ENCODE measurements at places on chromosomes 3 and 15.
A peak's percentile ranks its signal among the peaks of the same experiment; 100 is the strongest.

DNA sequence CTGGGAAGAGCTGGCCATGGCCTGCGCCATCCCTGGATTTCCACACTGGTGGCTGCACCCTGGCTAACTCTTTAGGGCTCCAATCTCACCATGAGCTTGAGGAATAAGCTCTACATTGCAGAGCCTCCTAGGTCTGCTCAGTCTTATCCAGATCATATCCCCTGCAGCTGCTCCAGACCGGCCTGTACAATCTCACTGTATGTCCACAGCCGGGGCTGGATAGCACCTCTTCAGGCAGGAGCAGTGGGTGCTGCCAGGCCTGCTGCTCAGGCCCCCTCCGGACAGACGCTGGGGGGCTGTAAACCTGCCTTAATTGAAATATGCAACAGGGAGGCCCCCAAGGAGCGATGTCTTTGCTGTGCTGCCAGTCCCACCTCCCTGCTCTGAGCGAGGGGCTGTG lies 15.6 kb downstream of the INSYN1 start:
- DNase-seq = no peak

DNA sequence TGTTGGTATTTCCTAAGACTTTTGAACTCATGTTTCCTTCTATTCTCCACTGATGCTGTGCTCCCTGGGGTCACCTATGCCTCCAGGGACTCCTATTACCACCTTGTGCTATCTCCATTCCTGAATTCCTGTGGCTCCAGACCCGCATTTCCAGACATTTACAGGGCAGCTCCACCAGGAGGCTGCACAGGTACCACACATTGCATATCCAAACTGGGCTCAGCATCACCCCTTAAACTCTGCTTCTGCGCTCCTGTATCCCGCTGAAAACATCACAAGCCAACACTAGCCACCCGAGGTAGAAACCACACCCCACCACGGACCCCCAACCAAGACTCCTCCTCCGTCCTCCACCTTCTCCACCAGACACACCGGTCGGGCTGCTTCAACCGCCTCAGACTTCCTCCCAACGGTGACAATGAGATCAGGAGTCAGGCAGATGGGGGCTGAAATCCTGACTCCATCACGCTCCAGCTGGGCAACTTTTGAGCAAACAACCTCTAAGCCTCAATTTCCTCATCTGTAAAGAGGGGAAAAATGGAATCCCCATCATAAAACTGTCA lies 10.4 kb downstream of the TNK2 start:
- DNase-seq = no peak

GRCh38 chr3:196093317-196094111 lies 11.6 kb upstream of the TFRC start:
- DNase-seq = no peak

- DNase-seq = no peak
Observed at GRCh38 chr3:151225040-151225975, 22.3 kb upstream of the GPR171 start.

DNA sequence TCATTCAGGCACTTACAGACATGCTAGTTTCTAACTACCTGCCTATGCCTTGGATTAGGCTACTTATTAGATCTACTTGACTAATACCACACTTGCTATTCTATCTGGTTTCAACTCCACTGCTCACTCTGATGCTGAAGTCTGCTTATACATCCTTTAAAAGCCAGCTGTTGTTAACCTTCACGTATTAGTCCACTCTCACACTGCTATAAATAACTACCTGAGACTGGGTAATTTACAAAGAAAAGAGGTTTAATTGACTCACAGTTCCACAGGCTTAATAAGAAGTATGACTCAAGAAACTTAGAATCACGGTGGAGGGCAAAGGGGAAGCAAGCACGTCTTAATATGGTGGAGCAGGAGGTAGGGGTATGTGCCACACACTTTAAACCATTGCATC lies 47.7 kb upstream of the ANKRD28 start:
- DNase-seq = no peak

DNA sequence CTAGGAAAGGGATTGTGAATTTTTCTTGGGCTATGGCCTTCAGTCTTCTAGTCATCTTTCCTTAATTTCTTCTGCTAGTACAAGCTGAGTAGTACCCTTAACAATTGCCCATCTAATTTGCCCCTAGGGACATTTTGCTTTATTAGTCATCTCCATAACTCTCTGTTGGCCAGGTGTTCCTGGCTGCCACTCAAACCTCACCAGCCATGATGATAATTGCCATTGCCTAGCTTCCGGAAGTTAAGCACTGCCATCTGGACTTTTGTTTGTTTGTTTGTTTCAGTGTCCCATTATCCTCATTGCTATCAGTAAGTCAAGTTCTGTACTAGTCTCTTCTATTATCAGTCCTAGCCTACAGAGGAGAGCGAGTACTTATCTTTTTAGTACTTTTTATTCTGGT lies 36.6 kb upstream of the UBL7 start:
- DNase-seq = no peak

DNA sequence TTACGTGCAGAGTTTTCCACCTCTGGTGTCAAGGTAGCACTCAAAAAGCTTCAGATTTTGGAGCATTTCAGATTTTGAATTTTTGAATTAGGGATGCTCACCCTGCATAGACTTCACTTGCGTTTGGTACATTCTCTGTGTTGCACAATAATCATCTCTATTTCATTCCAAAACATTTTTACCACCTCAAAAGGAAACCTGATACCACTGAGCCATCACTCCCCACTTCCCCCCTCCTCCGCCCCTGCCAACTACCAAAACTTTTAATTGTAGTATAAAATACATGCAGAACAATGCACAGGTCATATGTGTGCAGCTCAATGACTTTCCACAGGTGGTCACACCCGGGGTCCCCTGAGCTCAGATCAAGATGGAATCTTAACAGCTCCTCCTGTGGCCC lies 208.8 kb downstream of the SV2B start:
- no peak for DNase-seq

DNA sequence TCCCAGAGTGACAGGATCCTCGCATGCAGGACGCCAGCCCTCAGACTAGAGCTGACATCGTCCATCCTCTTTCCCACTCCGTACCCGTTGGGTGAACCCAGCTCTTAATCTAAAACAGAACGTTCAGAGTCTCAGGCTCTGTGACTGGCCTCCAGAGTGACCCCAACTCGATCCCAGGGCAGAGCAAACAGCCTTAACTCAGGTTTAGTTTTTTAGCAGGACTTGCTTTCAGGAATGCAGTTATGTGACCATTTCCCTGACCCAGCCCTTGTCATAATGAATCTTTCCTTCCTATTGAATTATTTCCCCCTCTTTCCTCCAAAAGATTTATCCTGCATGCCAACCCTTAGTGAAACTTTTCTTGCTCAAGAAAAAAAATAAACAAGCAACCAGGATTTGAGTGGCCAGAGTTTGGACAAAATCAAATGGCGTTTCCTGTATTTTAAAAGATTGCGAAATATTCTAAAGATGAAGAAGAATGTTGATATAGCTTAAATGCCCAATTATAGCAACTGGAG lies 47.8 kb upstream of the RARB start:
- no peak for DNase-seq

DNA sequence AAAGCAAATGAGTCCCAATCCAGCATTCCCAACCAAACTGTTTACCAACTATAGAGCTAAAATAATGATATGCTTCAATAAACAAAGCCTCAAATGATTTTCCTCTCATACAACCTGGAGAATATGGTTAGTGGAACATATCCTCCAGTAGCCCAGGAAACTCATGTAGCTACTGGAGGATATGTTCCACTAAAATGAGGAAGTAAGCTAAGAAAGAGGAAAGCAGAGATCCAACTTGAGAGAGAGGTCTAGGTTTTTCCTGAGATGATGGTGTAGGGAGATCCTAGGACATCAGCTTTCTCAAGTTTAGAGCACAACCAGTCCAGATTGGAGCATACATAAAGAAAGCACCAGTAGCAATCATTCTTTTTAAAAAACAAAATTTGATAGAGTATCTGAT lies 44.6 kb upstream of the SLC4A7 start:
- no peak for DNase-seq

- peak; percentile 87 for DNase-seq
Observed at GRCh38 chr3:78941587-78941986, 826.2 kb downstream of the ROBO1 start.

GRCh38 chr3:101962055-101962454 lies 112.7 kb downstream of the NFKBIZ start:
- no peak for DNase-seq

DNA sequence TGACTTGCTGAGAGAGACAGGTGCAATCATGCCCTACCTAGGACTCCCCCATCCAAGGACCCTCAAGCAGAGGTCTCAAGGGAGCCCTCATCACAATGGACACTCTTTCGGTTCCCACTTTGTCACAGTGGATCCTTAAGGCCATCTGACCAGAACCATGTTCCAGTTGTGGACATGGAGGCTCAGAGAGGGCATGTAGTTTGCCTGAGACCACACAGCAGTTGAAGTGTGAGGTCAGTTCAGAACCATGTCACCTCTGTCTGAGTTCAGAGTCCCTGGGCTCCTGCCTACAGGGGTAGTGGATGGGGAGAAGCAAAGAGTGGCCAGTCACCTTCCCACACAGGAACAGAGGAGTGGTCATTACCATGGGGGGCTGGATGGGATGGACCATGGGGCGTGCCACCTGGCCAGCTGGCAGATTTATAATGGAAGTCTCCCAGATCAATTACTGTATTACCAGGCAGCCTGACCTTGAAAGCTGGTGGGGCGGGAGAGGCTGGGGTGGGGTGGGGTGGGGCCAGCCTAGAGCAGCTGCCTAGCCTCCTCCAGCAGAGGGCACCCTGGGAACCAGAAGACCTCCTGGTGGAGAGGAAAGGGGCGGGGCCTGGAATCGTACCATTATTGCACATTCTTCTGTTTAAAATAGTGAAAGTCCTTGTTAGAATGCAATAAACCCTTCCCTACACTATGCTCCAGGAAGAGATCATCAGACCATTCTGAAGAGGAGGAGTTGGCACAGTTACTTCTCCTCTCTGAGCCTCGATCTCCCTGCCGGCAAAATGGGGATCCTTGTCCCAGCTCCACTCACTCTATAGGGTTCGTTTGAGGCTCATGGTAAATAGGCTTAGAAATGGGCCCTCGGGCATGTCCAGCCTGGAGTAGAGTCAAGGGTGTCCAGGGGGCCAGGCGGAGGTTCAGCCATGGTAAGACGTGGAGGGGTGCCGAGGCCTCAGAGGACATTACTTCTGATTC lies 26.9 kb upstream of the LINGO1 start:
- peak; percentile 7 for DNase-seq

- DNase-seq = no peak
Observed at GRCh38 chr3:194856296-194856695, 170.6 kb downstream of the FAM43A start.

GRCh38 chr3:166071-166470 lies 30.5 kb upstream of the CHL1 start:
- DNase-seq = no peak

- DNase-seq = no peak
Observed at GRCh38 chr3:57080171-57080570, 19.7 kb downstream of the SPATA12 start.

GRCh38 chr3:53162672-53163443 lies 1.8 kb downstream of the PRKCD start:
- no peak for DNase-seq

GRCh38 chr3:149507491-149508324 lies 33.2 kb downstream of the TM4SF4 start:
- peak; percentile 86 for DNase-seq

- DNase-seq = no peak
Observed at GRCh38 chr3:48528754-48529153, 24.8 kb upstream of the SHISA5 start.

DNA sequence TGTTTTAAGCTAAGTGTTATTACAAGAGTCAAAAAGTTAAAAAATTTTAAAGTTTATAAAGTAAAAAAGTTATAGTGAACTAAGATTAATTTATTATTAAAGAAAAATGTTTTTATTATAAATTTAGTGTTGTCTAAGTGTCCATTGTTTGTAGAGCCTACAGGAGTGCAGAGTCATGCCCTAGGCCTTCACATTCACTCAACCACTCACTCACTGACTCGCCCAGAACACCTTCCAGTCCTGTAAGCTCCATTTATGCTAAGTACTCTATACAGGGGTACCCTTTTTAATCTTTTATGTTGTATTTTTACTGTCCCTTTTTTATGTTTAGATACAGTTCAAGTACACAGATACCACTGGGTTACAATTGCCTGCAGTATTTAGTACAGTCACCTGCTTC lies 37.2 kb downstream of the EEFSEC start:
- no peak for DNase-seq

- DNase-seq = no peak
Observed at GRCh38 chr3:27590437-27591298, 106.5 kb upstream of the SLC4A7 start.

DNA sequence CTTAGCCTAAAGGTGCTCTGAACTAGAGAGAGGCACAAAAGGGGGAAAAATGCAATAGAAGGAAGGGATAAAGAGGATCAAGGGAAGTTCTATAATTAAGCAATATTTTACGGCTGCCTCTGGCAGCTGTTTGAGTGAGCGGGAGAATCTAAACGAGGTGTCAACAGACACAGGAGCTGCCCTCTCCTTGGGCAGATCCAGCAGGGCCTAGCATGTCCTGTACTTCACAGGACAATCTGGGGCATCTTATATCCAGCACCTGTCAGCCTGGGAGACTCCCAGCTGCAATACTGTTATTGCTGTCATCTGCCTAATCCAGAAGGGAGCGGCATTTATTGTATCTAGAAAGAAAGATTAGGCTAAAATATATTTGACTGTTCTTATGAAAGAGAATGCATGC lies 68.9 kb downstream of the WWTR1 start:
- no peak for DNase-seq

GRCh38 chr15:90322538-90322937 lies 29.5 kb upstream of the ZNF774 start:
- DNase-seq = no peak

- no peak for DNase-seq
Observed at GRCh38 chr15:58629625-58630024, 119.9 kb downstream of the ADAM10 start.

- DNase-seq = no peak
Observed at GRCh38 chr3:167188592-167188991, 191.5 kb downstream of the ZBBX start.

GRCh38 chr3:130661140-130661891 lies 85.3 kb downstream of the PIK3R4 start:
- no peak for DNase-seq

GRCh38 chr3:8882642-8883041 lies 80.6 kb downstream of the RAD18 start:
- DNase-seq = no peak

GRCh38 chr3:183189641-183190040 lies 27.1 kb upstream of the LAMP3 start:
- DNase-seq = no peak

DNA sequence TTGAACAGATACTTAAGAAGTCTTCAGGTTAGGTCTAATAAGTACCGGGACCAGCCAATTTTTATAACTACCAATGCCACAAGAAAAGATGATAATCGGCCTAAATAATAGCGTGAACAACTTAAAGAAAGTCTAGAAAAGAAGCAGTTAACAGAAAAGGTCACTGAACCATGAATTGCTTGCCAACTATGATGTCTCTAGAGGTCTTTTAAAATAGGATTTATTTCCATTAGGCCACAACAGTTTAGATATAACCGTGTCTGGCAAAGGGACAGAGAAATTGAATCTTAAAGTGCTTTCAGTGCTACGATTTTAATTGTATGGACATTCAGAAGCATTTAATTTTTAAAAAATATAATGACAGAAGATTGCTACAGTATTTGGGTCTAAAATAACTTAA lies 1070.4 kb downstream of the ROBO1 start:
- DNase-seq = no peak
